Pancreas (tissue), 10 donors: ENCODE measurements at places on chromosomes 4 and X. TPM values are rescaled to one million over a fixed set of nuclear protein-coding genes. Genes with fewer than 3 reads are reported as not detected.

VCX3A gene
- not detected for total RNA-seq

CT45A5 gene
- total RNA-seq: not detected

- H3K4me3 ChIP-seq: no peak overlapping the region
- H3K27me3 ChIP-seq: no peaks in the 10 kb centered on the region
- H3K27ac ChIP-seq: no peak overlapping the region
- no peaks in the 10 kb centered on the region for H3K4me1 ChIP-seq
These were observed 310.1 kb downstream of the PPP3CA start for GRCh38 chr4:101037249-101037648.

PLAC8 gene
- total RNA-seq: 0.93 TPM

DNA sequence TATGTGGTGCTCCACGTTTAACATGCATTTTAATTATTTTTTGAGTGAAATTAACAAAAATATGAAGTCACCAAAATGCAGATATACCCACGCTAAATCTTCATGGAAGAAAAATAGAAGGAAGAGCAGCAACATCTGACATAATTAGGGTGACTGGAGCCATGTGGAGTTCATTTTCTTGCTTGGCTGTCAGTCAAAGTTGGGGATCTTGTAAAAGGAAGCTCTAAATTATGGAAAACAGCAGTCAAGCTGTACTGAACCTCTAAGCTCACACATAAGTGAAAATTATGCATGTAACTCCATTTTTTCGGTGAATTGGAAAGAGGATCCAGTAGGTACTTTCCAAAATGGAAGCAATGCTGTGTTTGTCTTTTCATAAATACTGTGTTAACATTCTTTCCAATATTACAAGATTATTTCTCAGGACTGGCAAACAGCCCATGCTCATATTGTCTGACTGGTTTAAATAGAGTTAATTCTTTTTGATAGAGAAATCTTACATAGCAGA lies 9.7 kb upstream of the PDGFC start:
- H3K27me3 ChIP-seq: no peaks in the 10 kb centered on the region
- H3K27ac ChIP-seq: no peak overlapping the region
- no peak for DNase-seq
- H3K4me1 ChIP-seq: peaks cover 5% of the 10 kb centered on the region

DNA sequence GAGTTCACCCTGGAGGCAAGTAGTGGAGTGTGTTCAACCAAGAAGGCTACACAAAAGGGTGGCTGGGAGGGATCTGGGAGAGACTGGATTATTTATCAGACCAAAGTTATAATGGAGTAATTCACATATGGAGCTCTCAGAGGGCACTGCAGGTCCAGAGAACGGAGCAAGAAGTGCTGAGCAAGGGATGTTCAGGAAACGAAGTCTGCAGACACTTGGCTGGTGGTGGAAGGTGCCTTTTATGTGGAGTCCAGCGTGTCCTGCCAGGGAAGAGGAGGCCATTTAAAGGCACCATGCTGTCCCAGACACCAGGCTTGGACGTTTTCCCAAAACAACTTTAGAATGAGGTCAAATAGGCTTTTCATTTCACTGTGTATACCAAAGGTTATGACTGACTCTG lies 130.1 kb downstream of the CEP135 start:
- H3K27ac ChIP-seq: no peak overlapping the region
- DNase-seq: no peak
- H3K36me3 ChIP-seq: no peaks in the 10 kb centered on the region

GRID2 gene
- 0.39 TPM for total RNA-seq

ITGB1BP2 gene
- total RNA-seq: 0.31 TPM

CNGA1 gene
- total RNA-seq: 0.84 TPM

DNA sequence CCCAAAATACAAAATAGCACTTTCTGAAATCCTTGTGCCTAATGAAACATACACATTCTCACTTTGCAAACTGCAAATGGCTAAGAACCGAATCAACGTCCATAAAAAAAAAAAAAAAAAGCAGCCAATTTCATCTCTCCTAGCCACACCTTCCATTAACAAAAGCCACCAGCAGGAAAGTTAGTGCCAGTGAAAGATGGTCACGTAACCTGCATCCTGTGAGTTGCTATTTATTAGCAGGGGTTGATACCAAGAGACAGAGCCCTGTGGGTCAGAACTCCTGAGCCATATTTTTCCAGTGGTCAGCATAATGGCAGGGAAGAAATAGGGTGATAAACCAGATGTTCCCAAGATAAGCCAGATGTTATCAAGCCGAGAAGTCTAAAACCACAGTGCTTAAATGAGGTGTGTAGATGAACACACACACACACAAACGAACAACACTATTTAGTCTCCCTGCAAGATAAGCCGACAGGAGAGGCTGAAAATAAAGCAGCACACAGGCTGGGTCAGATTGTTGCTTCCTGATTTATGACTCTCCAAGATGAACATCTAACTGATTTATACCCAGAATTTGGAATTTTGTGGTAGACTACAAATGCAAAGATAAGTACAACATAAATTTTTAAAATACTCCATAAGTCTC lies 11.5 kb downstream of the PPARGC1A start:
- no peak overlapping the region for H3K4me3 ChIP-seq
- H3K27ac ChIP-seq: no peak overlapping the region
- H3K4me1 ChIP-seq: no peaks in the 10 kb centered on the region
- no peak for DNase-seq

DNA sequence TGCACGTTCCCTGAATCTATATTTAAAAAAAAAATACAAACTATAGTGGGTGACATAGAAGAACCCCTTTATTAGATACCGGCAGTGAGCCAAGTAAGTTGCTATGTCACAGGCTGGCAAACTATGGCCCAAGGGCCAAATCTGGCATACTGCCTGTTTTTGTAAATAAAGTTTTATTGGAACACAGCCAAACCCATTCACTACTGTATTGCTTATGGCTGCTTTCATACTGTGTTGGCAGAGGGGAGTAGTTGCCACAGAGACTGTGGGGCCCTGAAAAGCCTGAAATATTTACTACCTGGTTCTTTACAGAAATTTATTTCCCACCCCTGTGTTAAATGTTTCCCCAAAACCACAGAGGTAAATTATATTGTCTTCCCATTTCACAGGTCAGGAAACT lies 71.2 kb upstream of the EGFL6 start:
- H3K36me3 ChIP-seq: no peaks in the 10 kb centered on the region
- H3K27me3 ChIP-seq: no peaks in the 10 kb centered on the region
- no peaks in the 10 kb centered on the region for H3K4me1 ChIP-seq

GSX2 gene
- total RNA-seq: not detected

DNA sequence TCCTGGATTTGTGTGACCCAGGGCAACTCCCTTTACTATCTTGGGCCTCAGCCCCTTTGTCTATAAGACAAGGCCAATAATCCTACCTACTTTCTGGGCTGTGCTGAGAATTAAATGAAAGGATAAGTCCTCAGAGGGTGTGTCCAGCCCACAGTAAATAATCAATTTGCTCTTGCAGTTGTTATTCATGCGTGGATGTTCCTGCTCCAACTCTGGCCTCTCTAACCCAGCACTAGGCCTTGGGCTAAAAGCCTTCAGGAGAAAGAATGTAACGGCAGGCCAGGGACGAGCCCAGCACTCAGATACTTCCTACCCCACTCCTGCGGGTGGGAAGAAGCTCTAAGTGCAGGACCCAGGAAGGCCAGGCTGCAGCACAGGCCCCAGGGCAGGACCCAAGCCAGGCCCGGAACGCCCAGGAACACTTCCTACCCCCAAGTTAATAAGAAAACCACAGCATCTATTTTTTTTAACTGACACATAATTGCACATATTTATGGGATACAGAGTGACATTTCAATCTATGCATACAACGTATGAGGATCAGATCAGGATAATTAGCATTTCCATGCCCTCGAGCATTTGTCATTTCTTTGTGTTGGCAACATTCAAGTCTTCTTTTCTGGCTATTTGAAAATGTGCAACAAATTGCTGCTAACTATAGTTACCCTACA lies 179.6 kb upstream of the RBPJ start:
- H3K27me3 ChIP-seq: no peaks in the 10 kb centered on the region
- no peaks in the 10 kb centered on the region for H3K36me3 ChIP-seq
- no peak overlapping the region for H3K27ac ChIP-seq
- peaks cover 3% of the 10 kb centered on the region for H3K4me1 ChIP-seq

TXK gene
- 1.6 TPM for total RNA-seq

DNA sequence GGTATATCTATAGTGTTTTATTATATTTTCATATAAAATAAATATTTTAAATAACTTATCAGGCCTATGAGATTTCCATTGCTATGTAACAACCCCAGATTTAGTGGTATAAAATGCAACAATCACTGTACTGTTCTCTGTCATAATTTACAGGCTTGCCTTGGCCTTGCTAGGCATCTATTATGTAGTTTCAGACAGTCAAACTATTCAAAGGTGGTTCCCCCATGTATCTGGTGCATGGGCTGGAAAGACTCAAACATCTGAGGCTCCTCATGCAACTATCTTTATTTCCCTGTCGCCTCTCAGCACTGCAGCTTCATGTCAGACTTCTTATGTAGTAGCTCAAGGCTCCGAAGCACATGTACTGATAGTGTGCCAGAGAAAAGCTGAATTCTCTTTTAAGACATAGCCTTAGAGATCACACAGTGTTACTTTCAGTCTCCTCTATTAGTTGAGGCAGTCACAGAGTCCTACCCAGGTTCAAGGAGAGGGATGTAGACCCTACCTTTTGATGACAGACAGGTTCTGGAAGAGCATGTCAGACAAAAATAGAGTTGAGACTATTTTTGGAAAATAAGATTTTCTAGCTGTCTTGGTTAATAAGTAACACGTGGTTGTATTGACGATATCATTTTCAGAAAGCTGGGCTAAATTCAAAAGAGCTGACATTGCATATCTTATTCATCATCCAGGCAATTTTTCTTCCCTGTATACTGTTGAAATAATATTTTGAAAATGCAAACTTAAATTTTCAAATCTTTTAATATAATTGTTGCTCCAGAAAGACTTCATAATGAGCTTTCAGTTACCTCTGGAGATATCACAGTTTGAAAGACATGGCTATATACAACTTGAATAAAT lies 19.4 kb downstream of the MTTP start:
- no peaks in the 10 kb centered on the region for H3K36me3 ChIP-seq
- H3K27ac ChIP-seq: no peak overlapping the region
- no peaks in the 10 kb centered on the region for H3K27me3 ChIP-seq

GRCh38 chrX:130909469-130910136 lies 6.6 kb upstream of the ENOX2 start:
- no peak overlapping the region for H3K27ac ChIP-seq
- H3K36me3 ChIP-seq: no peaks in the 10 kb centered on the region
- H3K27me3 ChIP-seq: no peaks in the 10 kb centered on the region
- DNase-seq: no peak
- no peaks in the 10 kb centered on the region for H3K4me1 ChIP-seq

- no peaks in the 10 kb centered on the region for H3K36me3 ChIP-seq
- no peaks in the 10 kb centered on the region for H3K4me1 ChIP-seq
- peak; percentile 28 for DNase-seq
- no peaks in the 10 kb centered on the region for H3K27me3 ChIP-seq
- no peak overlapping the region for H3K27ac ChIP-seq
These were observed 417.1 kb upstream of the MAGEB16 start for GRCh38 chrX:35380808-35381700.

TSPAN6 gene
- total RNA-seq: 8.6 TPM

FAAH2 gene
- total RNA-seq: 17.7 TPM

SPACA5B gene
- not detected for total RNA-seq

- H3K4me3 ChIP-seq: peak overlapping the region; percentile 24
- H3K36me3 ChIP-seq: no peaks in the 10 kb centered on the region
- H3K4me1 ChIP-seq: no peaks in the 10 kb centered on the region
- no peaks in the 10 kb centered on the region for H3K27me3 ChIP-seq
- peak overlapping the region; percentile 29 for H3K27ac ChIP-seq
These were observed 750 bp downstream of the ARMCX5 start for GRCh38 chrX:102599951-102600579.

GRCh38 chr4:159534655-159535054 lies 431.8 kb downstream of the RAPGEF2 start:
- peaks cover under 1% of the 10 kb centered on the region for H3K4me1 ChIP-seq
- DNase-seq: no peak
- H3K27ac ChIP-seq: no peak overlapping the region
- H3K27me3 ChIP-seq: no peaks in the 10 kb centered on the region

DNA sequence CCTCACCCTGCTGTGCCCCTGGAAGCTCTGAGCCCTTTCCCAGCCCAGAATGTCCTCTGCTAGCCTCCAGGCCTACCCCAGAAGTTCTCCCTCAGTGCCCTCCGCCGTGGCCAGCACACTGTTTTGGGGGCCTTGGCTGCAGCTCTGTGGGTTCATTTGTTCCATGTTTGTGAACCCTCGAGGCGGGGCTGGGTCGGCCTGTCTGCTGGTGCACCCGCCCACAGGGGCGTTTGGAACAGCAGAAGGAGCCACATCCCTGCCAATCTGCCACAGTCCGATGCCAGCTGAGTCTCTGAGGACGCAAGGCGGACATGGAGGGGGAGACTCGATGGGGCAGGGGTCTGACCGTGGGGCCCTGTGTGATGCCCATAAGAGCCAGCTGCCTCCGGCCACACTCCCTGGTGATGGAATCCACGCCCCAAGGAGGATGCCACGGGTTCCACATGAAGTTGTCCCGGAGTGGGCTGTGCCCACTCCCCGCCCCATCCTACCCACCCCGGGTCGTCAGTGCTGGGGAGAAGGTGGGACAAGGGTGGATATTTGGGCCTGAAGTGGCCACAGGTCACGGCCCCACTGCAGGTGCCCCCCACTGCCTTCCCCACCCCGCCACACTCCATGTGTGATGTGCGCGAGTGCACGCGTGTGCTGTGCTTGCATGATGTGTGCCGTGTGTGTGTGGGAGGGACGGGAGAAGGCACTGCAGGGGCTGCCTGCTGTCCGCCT lies 7.1 kb downstream of the ATP5ME start:
- no peaks in the 10 kb centered on the region for H3K4me1 ChIP-seq
- no peak overlapping the region for H3K4me3 ChIP-seq
- DNase-seq: no peak
- no peak overlapping the region for H3K27ac ChIP-seq
- H3K27me3 ChIP-seq: no peaks in the 10 kb centered on the region
- peaks cover 5% of the 10 kb centered on the region for H3K36me3 ChIP-seq

- H3K4me1 ChIP-seq: no peaks in the 10 kb centered on the region
- DNase-seq: no peak
- no peak overlapping the region for H3K27ac ChIP-seq
- no peaks in the 10 kb centered on the region for H3K27me3 ChIP-seq
These were observed 69.0 kb downstream of the ATOH1 start for GRCh38 chr4:93897559-93897958.

GRCh38 chr4:26912810-26913209 lies 52.2 kb downstream of the STIM2 start:
- no peaks in the 10 kb centered on the region for H3K27me3 ChIP-seq
- H3K4me3 ChIP-seq: no peak overlapping the region
- no peaks in the 10 kb centered on the region for H3K36me3 ChIP-seq
- DNase-seq: no peak
- H3K27ac ChIP-seq: no peak overlapping the region

- no peak overlapping the region for H3K27ac ChIP-seq
- peak; percentile 55 for DNase-seq
- H3K4me3 ChIP-seq: no peak overlapping the region
These were observed 109.3 kb upstream of the DGKK start for GRCh38 chrX:50579955-50580354.

SATL1 gene
- not detected for total RNA-seq

ETDB gene
- not detected for total RNA-seq

GRCh38 chr4:38523054-38523453 lies 140.9 kb upstream of the KLF3 start:
- no peak for DNase-seq
- H3K4me3 ChIP-seq: no peak overlapping the region
- no peaks in the 10 kb centered on the region for H3K36me3 ChIP-seq
- H3K27ac ChIP-seq: no peak overlapping the region
- no peaks in the 10 kb centered on the region for H3K27me3 ChIP-seq

GRCh38 chr4:8779490-8779932 lies 92.1 kb downstream of the HMX1 start:
- H3K27me3 ChIP-seq: no peaks in the 10 kb centered on the region
- H3K27ac ChIP-seq: no peak overlapping the region
- no peak overlapping the region for H3K4me3 ChIP-seq
- no peaks in the 10 kb centered on the region for H3K4me1 ChIP-seq

SLC9A7 gene
- 5.9 TPM for total RNA-seq

GRCh38 chr4:123050018-123050417 lies 127.6 kb upstream of the NUDT6 start:
- no peaks in the 10 kb centered on the region for H3K36me3 ChIP-seq
- no peak overlapping the region for H3K27ac ChIP-seq
- H3K4me3 ChIP-seq: no peak overlapping the region
- no peaks in the 10 kb centered on the region for H3K27me3 ChIP-seq
